GDM1 (cell line): ENCODE measurements at places on chromosomes 6 and 20.
A peak's percentile ranks its signal among the peaks of the same experiment; 100 is the strongest.

- DNase-seq: no peak
Observed at GRCh38 chr20:1094751-1095150, 23.7 kb upstream of the PSMF1 start.

GRCh38 chr6:19121521-19121920 lies 715.6 kb upstream of the ID4 start:
- DNase-seq: no peak

DNA sequence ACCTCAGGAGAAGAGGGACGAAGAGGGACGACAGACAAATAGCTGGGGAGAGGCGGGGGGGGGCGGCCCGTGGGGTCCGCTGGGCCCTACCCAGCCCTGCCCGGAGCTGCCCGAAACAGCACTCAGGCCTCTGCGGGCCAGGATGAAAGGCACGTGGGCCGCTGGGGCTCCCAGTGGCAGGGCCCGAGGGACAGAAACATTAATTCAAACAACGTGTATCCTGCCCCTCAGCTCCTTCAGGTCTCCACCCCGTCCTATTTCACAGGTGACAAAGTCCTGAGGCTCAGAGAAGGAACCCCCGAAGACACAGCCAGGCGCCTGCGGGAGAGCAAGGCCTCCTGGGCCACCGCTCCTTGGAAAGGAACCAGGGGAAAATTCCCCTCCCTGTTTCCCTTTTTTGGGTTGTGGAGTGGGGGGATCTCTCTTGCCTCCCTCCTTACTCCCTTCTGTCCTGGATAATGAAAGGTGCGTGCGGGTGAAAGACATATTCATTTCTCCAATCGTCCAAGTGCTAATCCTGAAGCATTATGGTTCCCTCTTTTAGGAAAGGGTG lies 93.3 kb downstream of the RNASET2 start:
- DNase-seq: no peak

DNA sequence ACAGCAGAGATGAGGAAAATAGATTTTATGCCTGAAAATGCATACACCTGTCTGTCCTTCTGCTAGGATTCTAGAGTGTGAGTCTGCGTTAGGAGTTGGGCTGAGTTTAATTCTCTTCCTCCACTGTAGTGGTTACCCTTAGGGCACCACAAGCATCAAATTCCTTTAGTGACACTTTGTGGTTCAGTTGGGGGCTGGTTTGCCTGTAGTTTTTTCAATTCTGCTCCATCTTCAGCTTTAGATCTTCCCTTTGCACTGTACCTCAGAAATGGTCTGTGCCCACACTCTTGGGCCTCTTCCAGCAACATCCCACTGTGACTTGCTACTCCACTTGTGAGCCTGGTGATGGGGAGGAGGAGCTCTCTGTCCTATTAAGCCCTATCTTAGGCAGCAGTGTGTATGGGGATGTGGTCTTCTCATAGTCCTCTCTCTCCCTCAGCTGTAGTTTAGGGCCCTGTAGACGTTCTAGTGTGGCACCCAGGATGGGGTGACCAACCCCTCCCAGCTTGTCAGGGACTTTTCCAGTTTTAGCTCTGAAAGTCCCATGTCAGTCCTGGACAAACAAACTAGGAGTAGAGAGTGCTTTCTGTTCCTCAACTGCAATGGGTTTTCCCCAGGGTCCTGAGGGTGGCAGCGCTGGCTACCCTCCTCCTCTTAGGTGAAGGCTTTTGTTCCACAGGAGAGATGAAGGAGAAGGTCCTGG lies 19.7 kb upstream of the OGFRL1 start:
- peak; percentile 45 for DNase-seq

DNA sequence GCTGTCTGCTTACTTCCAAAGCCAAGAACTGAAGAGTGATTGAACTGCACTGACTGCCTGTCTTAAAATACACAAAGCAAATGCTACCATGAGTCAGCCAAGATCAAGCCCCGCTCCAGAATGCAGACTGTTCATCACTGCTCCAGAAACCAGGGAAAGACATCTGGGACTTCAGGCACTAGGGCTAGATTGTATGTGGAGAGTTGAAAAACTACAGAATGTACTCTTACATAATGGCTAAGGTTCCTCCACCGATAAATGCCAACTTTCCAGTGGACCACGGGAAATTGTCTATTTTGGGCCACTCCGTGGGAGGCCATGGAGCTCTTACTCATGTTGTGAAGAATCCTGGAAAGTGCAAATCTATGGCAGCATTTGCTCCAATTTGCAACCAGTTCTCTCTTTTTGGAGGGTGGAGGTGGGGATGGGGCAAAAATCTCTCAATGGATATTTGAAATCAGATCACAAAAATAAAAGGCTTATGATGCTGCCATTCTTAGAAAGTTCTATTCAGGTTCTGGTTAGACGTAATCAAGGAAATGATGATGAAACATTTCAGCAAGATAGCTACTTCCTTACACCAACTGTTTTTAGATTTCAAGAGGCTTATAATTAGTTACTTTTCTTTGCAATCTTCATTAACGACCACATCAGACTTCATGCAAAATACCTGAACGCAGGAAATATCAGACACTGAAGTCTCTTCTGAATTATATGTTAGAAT lies 11.8 kb upstream of the CAP2 start:
- no peak for DNase-seq

- no peak for DNase-seq
Observed at GRCh38 chr6:149852180-149852579, 12.0 kb downstream of the LRP11 start.

- DNase-seq: no peak
Observed at GRCh38 chr6:88513471-88513870, 347.3 kb upstream of the CNR1 start.

- no peak for DNase-seq
Observed at GRCh38 chr6:30813631-30814145, 69.3 kb upstream of the IER3 start.

DNA sequence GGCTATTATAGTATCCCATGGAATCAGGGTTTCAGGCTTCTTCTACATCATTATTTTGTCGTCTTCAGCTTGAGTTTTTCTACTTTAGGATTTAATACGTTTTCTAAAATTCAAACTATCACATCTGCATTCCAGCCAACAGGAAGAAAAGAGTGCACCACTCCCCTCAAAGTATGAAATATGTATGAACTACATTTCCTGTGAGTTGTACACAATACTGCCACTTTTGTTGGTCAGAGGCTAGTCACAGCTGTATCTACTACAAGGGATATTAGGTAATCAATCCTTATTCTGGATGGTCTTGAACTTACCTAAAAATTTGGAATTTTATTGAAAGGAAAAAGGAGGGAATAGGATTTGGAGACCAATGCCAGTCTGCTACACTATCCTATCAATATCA lies 235.6 kb upstream of the TBX18 start:
- DNase-seq: no peak

- no peak for DNase-seq
Observed at GRCh38 chr20:51428401-51429143, 113.9 kb downstream of the NFATC2 start.

DNA sequence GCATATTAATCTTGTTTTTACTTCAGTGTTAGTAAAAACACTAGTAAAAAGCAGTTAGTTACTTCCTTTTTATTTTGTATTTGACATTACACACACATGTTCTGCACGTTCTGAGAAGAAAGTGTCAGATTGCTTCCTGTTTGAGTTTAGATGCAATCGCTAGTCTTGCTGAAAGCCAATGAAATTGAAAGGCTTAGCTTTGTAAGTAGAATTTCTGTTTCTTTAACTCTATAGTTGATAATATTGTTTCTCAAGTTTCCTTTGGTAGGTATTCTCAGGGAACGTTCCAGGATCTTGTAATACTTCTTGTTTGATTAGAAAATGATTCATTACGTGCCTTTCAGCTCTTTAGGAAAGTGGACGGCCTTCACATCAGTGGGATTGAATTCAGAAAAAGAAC lies 55.0 kb downstream of the CDKAL1 start:
- DNase-seq: no peak

DNA sequence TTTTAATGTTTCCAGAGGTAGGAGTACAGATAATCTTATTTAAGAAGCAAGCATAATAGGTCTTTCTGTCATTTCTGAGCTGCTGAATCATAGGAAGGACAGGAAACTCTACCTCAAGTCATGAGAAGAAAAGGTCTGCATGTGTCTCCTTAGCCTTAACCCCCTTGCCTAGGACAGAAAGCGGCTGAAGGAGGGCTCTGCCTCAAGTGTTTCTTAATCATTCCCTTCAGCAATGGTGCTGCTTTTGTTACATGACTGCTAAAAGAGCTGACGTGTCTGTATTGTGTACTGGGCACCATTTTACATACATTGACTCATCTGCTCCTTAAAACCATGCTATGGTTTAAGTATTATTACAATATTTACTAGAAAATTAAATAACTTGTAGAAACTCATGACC lies 564.0 kb upstream of the AGPAT4 start:
- no peak for DNase-seq

DNA sequence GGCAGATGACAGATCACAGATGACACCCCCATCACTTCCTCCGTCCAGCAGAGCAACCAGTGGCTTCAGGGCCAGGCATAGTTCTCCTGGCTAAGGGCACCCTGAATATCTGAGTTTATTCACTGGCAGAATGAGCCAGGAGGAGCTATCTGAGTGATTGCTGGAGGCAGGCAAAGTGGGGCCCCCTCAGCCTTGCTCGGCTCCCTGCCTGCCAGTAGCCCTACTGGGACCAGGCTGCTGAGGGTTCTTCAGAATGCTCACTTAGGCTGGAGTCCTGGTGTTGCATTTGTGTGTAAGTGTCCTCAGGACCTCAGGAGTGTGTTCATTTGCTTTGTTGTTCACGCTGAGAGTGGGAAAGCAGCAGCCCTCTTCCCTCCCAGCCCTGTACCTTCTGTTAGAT lies 31.2 kb downstream of the CHMP4B start:
- no peak for DNase-seq

DNA sequence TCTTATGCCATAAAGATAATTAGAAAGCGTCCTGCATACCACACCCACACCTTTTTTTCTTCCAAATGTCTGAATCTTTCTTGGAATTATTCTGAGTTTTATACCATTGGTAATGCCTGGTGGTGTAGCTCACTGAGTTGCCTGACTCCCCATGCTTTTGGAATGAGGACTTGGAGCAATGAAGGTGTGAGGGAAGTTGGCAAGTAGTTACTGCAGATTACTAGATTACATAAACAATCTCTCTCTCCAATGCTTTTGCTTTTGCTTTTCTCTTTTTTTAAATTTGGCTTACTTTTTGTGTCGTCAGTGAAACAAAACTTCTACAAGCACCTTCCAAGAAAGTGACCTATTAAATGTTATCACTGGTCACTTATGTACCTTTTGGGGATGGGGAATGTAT lies 406.1 kb upstream of the SOX4 start:
- DNase-seq: no peak

GRCh38 chr6:43570876-43571441 lies 4.9 kb downstream of the XPO5 start:
- DNase-seq: no peak

DNA sequence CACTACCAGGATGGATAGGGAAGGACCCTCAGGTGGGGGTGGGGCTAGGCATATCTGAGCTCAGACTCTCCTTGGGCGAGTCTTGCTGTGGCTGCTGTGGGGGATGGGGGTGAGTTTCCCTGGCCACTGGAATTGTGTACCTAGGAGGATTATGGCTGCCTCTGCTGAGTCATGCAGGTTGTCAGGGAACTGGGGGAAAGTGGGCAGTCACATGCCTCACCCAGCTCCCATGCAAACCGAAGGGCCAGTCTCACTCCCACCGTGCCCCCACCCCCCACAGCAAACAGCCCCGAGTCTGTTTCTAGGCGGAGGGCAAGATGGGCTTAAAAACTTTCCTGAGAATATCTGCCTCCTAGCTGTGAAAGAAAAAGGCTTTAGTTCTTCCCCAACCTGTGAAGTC lies 210.3 kb upstream of the FERMT1 start:
- DNase-seq: no peak

GRCh38 chr6:63014290-63014689 lies 197.0 kb upstream of the FKBP1C start:
- no peak for DNase-seq

DNA sequence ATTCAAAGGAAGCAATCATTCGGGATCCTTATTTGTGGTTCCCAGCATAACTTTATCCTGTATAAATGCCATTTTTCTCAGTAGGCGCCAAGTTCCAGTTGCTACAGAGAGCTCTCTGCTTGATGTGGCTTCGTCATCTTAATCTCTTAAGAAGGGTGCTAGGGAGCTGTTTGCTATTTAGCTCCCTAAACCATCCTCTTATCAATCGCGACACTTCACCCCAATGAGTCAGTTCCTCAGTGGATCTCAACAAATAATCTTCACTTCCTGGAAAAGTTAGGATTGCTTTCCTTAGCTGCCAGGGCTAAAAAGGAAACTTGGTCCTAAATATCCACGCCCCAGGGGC lies 1.3 kb upstream of the NKAIN2 start:
- no peak for DNase-seq

DNA sequence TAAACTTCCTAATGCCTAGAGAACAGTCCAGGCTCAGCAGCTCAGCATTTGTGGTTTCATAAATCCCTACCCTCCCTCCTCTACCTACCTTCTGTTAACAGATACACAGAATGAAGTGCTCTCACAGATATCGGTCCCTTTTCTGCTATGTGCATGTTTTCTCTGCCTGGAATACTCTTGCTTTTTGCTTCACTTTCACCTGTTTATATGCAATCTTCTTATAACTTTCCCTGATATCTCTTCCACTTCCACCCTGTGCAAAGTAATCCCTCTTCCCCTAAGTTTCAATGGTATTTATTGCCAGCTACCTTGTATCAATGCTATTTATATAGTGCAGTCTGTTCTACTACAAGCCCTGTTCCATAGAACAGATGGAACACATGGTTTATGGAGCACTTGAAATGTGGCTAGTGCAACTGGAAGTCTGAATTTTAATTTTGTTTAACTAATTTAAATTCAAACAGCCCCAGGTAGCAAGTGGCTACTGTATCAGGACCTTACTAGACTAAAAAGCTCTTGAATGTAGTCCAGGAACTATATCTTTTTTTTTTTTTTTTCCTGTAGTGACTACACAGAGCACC lies 3.1 kb upstream of the TAB2 start:
- DNase-seq: no peak

DNA sequence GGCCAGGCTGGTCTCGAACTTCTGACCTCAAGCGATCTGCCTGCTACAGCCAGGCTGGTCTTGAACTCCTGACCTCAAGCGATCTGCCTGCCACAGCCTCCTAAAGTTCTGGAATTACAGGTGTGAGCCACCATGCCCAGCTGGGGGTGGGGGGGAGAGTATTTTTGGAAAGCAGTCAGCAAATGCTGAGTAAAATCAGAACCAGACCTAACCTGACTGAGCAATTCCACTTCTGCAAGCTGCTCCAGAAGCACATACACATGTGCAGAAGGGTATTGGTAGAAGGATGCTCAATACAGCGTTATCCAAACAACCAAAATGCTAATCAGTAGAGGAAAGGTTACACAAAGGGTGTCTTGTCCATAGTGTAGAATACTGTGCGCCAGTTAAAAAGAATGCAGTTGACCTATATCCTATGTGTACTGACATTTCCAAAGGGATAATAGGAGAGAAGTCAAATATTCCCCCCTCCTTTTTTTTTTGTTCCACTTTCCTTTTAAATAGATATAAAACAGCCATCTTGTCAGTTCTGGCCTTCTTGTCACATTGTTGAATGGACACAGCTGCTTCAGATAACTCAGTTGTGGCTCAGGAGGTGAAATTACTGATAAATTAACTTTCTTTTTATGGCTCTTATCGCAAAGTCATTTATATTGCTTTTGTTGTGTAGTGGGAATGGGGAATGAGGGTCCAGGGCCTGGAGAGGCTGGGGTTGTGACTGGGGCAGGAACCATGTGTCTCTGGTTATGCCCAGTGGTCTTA lies 74.6 kb downstream of the DTD1 start:
- DNase-seq: no peak

- DNase-seq: no peak
Observed at GRCh38 chr6:90483116-90483839, 103.6 kb downstream of the MAP3K7 start.
